Bladder microvascular endothelial cell (primary cell): ENCODE measurements at places on chromosomes 7 and 10. TPM values are rescaled to one million over a fixed set of nuclear protein-coding genes. Genes with fewer than 3 reads are reported as not detected.

The SPDYE2 gene
- total RNA-seq: not detected in 2 replicates

The PNLIPRP2 gene
- not detected in 2 replicates for total RNA-seq

The FANK1 gene
- total RNA-seq: 1.3 and 2.3 TPM in 2 replicates

The CRYGN gene
- total RNA-seq: not detected in 2 replicates

The PGAM2 gene
- total RNA-seq: not detected in 2 replicates

The SLIT1 gene
- total RNA-seq: 0.06 TPM in 1 of 2 replicates, not detected in the other

The GDI2 gene
- total RNA-seq: 420 and 441 TPM in 2 replicates

The GAD2 gene
- total RNA-seq: not detected in 2 replicates

The GIMAP8 gene
- 74.8 and 102 TPM in 2 replicates for total RNA-seq

The UBTD1 gene
- 38.5 and 41.0 TPM in 2 replicates for total RNA-seq

The OR2A12 gene
- not detected in 2 replicates for total RNA-seq

The KLF14 gene
- not detected in 2 replicates for total RNA-seq

The SPRN gene
- total RNA-seq: not detected in 2 replicates

The SLC39A12 gene
- total RNA-seq: not detected in 2 replicates

The ADARB2 gene
- total RNA-seq: not detected in 2 replicates

The ZNF239 gene
- 0.49 and 0.94 TPM in 2 replicates for total RNA-seq

The CXCL12 gene
- 2.9 and 17.4 TPM in 2 replicates for total RNA-seq

The C10orf71 gene
- not detected in 2 replicates for total RNA-seq

The ADIRF gene
- total RNA-seq: 16.2 and 28.5 TPM in 2 replicates

The GRID1 gene
- 0.06 TPM in 1 of 2 replicates, not detected in the other for total RNA-seq

The PLPP4 gene
- total RNA-seq: 0.16 and 0.38 TPM in 2 replicates
